Omental fat pad (tissue), 4 donors: ENCODE measurements at places on chromosomes 1 and 21. TPM values are rescaled to one million over a fixed set of nuclear protein-coding genes. Genes with fewer than 3 reads are reported as not detected.

Gene HHIPL2
- total RNA-seq, result not detected

Gene AQP10
- total RNA-seq, result 0.37 TPM

GRCh38 chr1:53348486-53349368, 20.9 kb upstream of the LRP8 start:
- no peak for DNase-seq

GRCh38 chr1:68409426-68409825, 40.3 kb downstream of the RPE65 start:
- no peak for DNase-seq

- no peak for DNase-seq
Measured at GRCh38 chr1:77706321-77706720, 23.9 kb upstream of the ZZZ3 start.
